ENCODE measurements at places on chromosomes 3 and 15.

DNA sequence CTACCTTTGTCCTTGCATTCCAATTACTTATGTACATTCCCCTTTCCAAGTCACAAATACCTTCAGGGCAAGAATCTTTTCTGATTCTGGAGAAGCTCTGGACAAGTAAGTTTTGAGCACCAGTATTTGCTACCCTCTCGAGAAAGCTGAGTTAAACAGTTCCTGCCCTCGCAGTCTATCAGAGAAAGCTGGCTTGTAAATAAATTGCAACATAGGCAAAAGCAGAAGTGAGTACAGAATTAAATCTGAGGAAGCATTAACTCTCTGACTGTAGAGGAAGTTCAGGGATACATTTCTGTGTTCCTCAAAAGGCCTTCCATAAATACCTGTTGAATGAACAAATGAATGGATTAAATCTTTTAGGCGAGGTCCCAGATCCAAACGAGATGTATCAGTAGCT lies 1.2 kb downstream of the OSBPL11 start:
- DNase-seq = no peak

- no peak for DNase-seq
Observed at GRCh38 chr3:179606534-179607085, 2.0 kb downstream of the NDUFB5 start.

- no peak for DNase-seq
Observed at GRCh38 chr15:89018207-89018606, 70.0 kb upstream of the ABHD2 start.

- no peak for DNase-seq
Observed at GRCh38 chr3:62036726-62037125, 336.6 kb downstream of the FEZF2 start.

GRCh38 chr15:78620021-78620526 lies 722 bp downstream of the CHRNA3 start:
- peak; percentile 76 for DNase-seq

- DNase-seq = peak; percentile 75
Observed at GRCh38 chr15:66603301-66604179, 37.7 kb upstream of the LCTL start.

DNA sequence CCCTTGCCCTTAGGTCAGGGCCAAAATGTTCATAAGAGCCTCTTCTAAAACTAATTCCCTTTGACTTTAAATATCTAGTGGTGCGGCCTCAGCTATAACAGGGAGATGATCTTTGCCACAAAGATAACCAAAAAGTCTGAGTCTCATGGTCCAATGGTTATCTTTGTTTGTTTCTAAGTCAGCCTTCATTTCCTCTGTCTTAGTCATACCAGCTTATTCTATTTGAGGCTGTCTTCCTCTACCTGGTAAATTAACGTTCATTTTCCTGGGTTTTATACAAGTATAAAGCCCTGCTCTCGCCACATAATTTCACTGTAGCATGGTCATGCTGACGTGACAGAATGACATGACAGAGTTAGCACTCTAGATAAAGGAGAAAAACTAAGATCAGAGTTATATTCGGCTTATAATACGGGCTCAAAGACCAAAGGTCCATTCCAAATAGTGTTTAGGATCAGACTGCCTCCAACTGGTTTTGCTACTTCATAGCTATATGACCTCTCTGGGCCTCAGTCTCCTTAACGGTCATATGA lies 18.4 kb downstream of the ZNF860 start:
- no peak for DNase-seq

DNA sequence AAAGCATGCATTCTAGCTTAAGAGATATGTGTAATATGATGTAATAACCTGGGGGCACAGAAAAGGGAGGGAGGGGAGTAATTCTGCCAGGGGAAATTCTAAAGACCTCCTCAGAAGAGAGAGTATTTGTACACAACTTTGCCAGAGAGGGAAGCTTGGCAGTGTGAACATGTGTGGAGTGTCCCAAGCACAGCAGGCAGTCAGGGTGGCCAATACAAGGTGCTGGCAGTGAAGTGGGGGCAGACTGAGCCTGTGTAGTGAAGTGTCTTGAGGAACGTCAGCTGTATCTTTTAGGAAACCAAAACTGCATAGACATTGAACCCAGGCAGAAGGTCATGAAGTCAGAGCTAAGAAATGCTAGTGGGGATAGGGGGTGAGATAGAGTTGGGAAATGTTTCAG lies 29.7 kb upstream of the TMEM42 start:
- DNase-seq = no peak

- DNase-seq = no peak
Observed at GRCh38 chr3:126529585-126530170, 5.7 kb downstream of the CHST13 start.

GRCh38 chr3:853489-853888 lies 239.3 kb upstream of the CNTN6 start:
- DNase-seq = no peak

DNA sequence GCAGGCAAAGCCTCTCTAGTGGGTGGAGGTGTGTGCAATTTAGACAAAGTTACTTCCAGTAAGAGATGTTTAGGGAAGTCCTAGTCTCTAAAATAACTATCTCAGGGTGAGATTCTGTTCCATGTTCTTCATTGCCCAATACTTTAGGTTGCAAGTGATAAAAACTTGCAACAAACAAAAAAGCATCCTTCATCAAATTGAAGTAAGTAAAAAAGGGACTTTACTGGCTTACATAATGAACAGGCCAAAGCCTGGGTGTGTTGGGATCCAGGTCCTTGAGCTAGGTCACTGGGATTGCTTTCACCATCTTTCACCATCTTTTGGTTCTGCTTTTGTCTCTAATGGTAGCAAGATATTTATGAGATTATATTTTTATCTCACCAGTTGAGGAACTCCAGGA lies 38.3 kb downstream of the CX3CR1 start:
- no peak for DNase-seq

DNA sequence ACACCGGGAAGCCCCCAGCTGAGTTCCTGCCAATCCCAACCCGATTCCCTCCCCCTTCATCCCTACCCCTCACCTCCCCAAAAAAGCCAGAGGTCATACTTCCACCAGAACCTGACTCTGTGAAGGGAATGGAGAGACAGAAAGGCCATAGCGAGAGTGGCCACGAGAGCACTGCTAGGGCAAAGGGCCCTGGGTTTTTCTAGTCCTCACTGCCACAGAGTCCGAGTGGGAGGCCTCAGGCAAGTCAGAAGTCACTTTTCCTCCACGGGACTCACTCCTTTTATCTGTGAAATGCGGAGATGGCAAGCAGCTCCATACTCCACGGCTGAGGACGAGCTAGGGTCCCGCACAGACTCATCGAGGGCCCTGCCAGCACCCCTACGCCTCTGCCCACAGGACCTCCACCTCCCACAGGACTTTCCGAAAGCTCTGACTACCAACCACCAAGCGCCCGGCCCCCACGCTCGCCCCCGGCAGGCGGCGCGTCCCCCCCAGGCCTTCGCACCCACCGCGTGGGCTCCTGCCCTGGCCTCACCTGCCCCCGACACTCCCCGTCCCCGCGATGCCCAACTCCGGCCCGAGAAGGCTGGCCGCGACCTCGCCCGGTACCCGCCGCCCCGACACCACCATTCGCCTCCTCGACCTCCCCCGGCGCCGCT lies 792 bp downstream of the ATP13A3 start:
- no peak for DNase-seq

- no peak for DNase-seq
Observed at GRCh38 chr3:144114767-144115166, 143.1 kb downstream of the DIPK2A start.

DNA sequence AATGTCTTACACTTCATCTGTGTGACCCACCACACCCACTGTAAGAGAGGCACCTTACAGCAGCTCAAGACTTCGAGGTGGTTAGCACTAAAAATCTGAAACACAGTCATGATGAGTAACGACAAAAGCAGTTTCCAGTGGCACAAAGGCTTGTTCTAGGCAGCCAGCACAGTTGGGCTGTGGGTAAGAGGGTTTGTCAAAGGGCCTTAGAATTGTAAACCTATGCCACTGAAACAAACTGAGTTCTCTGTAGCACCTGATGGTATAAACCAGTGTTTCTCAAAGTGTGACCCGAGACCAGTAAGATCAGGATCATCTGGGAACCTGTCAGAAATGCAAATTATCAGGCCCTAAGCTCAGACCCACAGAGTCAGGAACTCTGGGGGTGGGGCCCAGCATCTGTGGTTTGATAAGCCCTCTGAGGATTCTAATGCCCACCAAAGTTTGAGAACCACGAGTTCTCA lies 36.5 kb downstream of the DAPK2 start:
- no peak for DNase-seq

DNA sequence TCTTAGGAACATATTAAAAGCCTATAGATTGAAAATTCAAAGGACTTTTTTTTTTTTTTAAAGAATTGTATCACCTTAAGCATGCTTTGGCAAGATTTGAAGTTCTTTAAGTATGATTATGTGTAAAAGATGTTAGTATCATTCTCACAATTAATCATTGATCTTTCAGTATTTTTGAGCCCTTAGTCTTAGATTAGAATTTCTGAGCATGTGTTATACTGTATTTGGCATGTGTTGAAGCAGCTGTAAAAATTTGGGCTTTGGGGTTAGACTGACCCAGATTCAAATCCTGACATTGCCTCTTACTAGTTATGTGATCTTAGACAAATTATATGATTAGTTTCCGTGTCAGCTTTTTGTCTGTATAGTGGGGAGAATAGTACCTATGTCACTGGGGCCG lies 6.3 kb downstream of the OXSR1 start:
- DNase-seq = no peak

GRCh38 chr3:58492494-58492905 lies 604 bp downstream of the KCTD6 start:
- DNase-seq = no peak

- DNase-seq = no peak
Observed at GRCh38 chr15:74505837-74506514, 35.0 kb upstream of the ARID3B start.

DNA sequence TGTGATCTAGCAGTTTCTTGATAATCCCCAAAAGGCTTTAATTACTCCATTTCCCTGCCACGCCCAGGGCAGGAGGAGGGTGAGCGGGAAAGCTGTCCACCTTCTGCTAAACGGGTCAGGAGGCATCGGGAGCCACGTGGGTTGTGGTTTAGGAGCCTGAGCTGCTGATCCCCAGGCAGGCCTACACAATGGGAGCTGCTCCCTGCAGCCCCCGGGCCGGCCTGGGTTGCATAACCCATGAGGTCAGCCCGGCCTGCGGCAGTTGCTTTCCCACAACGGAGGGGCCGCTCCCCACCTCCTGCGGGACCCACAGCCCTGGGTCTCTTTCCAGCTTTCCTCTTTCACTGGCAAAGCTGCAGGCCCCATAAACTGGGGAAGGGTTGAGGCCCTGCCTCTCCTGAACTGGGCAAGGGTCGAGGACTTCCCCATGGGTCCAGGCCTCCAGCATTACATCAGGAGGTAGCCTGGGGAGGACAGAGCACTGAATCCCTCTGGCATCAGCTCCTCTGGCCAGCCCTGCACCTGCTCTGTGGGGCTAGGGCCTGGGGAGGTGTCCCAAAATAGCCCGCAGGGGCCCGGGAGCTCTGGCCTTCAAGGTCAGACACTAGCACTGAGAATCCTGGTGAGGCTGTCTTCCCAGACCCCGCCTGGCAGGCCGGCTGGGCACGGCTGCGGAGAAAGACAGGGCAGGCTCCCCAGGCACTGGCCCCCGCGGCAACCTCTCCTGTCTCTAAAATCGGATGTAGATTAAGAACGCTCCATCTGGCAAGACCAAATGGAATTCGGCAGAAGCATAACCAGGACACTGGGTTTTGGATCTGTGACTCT lies 47.3 kb downstream of the ZDHHC19 start:
- no peak for DNase-seq

DNA sequence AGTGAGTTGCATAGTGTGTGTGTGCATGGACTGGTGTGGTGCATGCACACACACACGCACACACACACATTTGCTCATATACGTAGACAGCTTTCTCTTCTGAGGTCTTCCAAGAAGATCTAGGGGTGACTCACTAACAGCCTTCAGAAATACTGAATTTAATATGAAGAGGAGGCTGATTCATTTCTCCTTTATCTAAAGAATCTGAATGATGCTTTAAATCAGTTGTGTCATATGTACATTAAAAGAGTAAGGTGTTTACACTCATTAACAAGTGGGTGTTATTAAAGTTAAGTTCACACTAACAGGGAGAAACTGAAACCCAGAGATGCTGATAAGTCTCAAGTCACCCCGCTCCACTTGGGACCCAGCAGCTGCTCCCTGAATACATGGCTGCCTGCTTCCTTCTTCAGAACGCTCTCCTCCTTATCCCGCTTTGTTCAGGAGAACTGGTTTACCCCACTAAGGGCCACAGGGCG lies 22.0 kb downstream of the TMPRSS7 start:
- DNase-seq = no peak

- DNase-seq = no peak
Observed at GRCh38 chr3:105755121-105755886, 113.5 kb downstream of the CBLB start.

GRCh38 chr15:33773969-33774368 lies 194.3 kb upstream of the CHRM5 start:
- DNase-seq = no peak

DNA sequence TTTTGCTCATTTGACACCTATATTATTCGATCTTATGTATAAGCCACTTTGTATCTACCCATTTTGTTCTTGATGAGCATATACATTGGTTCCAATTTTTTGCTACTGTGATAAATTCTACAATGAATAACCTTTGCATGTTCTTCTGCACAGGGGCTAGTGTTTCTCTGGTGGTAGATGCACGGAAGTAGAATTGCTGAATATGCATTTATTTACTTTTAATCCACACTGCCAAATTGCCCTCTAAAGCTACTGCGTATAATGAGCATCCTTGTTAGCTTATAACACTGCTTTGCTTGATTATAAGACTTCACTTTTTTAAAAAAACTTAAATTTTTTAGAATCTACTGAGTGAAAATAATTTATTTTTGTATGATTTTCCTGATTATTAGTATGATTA lies 84.2 kb upstream of the PIAS1 start:
- DNase-seq = no peak

DNA sequence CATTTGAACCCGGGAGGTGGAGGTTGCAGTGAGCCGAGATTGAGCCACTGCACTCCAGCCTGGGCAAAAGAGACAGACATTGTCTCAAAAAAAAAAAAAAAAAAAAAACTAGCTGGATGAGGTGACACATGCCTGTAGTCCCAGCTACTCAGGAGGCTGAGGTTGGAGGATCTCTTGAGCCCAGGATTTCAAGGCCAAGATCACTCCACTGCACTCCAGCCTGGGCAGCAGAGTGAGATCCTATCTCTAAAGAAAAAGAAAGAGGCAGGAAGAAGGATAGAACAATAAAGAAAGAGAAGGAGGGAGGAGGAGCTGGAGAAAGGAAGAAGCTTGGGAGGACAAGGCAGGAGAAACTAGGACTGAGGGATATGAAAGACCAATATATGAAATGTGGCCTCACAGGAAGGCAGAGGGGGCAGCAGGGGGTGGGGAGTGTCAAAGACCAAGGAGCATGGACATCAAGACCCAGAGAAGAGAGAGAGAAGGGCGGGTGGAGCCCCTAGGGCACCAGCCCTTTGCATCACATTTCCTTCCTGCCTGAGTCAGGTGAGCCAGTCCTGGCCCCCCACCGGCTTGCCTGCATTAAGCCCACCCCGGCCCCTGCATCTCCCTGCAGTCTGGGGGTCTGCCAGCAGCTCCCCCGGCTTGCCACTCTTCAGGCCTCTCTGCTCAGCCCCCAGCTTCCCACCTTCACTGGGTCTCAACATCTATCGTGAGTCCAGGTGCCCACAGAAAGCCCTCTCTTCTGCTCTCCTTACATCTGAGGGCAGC lies 11.5 kb downstream of the IGDCC3 start:
- DNase-seq = no peak

GRCh38 chr3:132405188-132405587 lies 12.1 kb upstream of the DNAJC13 start:
- no peak for DNase-seq

GRCh38 chr3:123559040-123559861 lies 25.6 kb downstream of the HACD2 start:
- peak; percentile 27 for DNase-seq

Measured in NT2/D1 (cell line).